ENCODE measurements at places on chromosomes 12 and 14.

DNA sequence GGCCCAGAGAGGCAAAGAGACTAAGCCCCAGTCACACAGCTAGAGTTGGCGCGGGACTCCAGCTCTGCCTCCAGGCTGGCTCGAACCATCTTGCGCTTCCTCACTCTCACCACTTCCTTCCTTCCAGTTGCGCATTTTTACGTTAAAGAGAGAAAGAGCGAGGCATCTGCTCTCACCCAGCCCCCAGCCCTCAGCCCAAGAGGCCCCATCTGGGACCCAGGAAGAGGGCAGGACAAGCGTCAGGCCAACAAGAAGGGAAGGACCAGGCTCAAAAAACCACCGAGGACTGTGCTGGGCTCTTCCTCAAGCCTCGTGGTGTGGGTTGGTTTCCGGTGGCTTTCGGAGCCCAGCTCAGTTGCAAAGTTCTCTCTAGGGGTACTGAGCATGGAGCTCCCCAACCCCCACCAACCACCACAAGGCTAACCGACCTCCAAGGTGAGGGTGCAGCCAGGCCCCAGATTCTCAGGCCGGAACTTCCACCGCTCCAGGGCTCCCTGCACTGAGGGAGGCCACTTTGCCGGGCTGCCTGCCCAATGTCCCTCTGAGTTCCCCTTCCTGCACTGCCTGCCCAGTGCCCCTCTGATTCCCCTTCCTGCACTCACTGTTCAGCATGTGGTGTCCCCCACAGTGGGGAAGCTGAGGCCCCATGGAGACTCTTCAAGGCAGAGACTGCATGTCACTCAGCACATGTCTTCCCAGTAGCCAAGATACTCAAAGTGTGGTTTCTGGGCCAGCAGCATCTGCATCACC, 35.9 kb downstream of the TESC start:
- DNase-seq, result no peak

GRCh38 chr12:109950625-109951024, 45.5 kb downstream of the GIT2 start:
- no peak for DNase-seq

DNA sequence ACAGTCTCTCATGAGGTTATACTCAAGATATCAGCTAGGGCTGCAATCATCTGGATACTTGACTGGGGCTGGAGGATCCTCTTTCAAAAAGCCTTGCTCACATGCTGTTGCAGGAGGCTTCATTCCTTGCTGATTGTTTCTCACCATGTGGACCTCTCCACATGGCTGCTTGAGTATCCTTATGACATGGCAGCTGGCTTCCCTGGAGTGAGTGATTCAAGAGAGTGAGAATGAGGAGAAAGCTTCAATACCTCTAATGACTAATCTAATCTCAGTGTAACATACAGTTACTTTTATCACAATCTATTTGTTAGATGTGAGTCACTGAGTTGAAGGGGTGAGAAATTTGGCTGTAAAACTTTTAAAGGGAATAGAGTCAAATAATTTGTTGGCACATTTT, 14.4 kb upstream of the SDR39U1 start:
- DNase-seq, result no peak

GRCh38 chr14:105627701-105628100, 101.3 kb downstream of the TMEM121 start:
- DNase-seq, result no peak

- no peak for DNase-seq
Measured at GRCh38 chr14:91398707-91399106, 18.9 kb downstream of the CCDC88C start.

DNA sequence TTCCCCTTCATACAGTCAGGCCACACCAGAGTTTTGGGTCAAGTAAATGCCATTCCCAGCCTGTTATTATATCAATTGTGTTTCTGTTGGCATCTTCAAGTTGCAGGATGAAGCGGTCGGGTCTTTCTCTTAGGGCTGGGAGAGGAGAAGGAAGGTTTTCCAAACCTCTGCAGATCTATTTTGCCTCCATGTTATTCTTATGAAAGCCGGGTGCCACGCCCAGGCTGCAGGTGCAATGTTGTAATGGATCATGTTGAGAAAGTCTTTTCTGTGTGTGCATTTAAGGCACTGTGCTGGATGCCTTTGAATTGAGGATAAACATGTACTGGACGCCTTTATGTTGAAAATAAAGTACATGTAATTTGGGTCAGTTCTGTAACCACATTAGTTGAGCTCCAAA, 164.4 kb upstream of the HIF1A start:
- no peak for DNase-seq

GRCh38 chr12:9103050-9103849, 12.5 kb downstream of the A2M start:
- DNase-seq, result no peak

DNA sequence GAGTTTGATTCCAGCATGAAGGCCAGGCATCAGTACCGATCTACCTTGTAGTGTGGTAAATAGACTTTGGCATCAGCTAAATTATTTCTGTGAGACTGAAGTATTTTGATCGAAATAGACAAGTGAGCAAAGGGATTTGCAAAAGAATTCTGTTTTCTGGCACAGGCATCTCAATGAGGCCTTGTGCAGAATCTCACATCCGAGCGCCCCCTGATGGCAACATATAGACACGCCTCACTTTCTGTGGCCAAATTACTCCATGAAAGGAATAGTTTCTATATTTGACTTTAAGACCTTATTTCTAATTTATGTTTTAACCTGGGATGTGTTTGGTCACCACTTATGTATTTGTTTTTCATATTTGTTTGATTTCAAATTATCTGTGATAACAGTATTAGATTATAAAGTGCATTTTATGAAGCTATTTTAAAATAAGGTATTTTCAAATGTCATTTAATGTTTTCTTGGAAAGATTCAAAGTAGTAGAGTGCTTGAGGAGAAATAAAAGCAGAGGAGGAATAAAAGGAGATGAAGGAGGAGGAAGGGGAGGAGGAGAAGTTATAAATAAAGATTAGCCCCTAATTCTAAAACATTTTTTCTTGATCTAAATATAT, 731.9 kb downstream of the NRXN3 start:
- peak; percentile 26 for DNase-seq

GRCh38 chr12:31215518-31216232, 110.3 kb downstream of the SINHCAF start:
- no peak for DNase-seq

GRCh38 chr12:78863482-78864402, 832 bp upstream of the SYT1 start:
- peak; percentile 27 for DNase-seq

- no peak for DNase-seq
Measured at GRCh38 chr12:97048421-97049035, 141.5 kb downstream of the NEDD1 start.

- no peak for DNase-seq
Measured at GRCh38 chr12:96218989-96219678, 25.0 kb downstream of the ELK3 start.

GRCh38 chr14:89486505-89486904, 69.5 kb upstream of the FOXN3 start:
- DNase-seq, result no peak

Measured in fibroblast of skin of right quadriceps (primary cell).